ENCODE measurements at places on chromosomes 13 and 19.

GRCh38 chr19:8695911-8696310 is 2.7 kb downstream of the ACTL9 start:
- no peak for DNase-seq

GRCh38 chr19:39139305-39139874 is 13.8 kb downstream of the PAK4 start:
- no peak for DNase-seq

- no peak for DNase-seq
Observed at GRCh38 chr19:47020992-47021496, 1.4 kb downstream of the NPAS1 start.

- DNase-seq: no peak
Observed at GRCh38 chr19:30214651-30215051, 157.5 kb upstream of the ZNF536 start.

DNA sequence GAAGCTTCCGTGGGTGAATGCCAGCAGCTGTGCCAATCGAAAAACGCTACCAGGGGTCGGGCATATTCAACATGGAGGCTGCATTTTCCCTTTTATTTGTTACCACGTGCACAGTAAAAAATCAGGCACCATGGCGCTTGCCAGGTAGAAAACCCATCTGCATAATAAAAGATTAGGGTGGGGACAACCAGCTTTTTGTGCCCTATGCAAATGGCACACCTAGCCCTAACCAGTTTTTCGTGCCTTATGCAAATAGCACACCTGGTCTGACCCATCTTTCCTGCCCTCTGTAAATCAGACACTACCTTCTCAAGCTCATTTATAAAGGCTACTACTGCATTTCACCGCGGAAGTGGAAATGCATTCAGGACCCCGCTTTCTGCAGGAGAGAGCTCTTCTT is 62.1 kb upstream of the FREM2 start:
- DNase-seq: no peak

- no peak for DNase-seq
Observed at GRCh38 chr13:111937777-111938311, 129.1 kb upstream of the SOX1 start.

- DNase-seq: no peak
Observed at GRCh38 chr19:7976461-7976860, 29.0 kb downstream of the ELAVL1 start.

GRCh38 chr13:28412981-28413380 is 81.9 kb downstream of the FLT1 start:
- DNase-seq: no peak

DNA sequence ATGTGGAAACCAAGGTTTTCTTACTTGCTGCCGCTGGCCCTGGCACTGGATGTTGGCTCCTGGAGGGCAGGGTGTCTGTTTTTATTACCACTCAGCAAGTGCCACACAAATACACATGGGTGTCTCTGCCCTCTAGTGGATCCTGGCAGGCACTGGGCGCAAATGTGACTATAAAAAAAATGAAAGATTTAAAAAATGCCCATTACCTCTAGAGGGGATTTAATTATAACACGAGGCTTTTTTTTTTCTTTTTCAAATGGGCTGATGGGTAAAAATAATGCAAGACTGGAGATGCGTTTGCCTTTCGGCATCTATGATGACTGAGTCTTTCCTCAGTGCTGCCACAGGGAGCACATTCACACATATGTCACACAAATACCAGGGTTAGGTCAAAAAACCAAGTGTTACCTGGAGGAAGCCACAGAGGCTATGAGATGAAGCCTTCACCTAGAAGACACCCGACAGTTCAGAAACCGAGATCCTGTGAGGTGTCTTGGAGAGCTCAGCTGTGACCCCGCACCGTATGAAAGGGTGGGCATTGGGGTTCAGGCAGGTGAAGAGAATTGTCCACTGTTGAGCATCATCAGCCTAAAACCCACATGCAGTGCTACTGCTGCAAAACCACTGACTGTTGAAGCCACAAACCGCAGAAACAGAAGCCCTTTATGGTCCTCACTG is 25.7 kb downstream of the CHAMP1 start:
- DNase-seq: no peak

DNA sequence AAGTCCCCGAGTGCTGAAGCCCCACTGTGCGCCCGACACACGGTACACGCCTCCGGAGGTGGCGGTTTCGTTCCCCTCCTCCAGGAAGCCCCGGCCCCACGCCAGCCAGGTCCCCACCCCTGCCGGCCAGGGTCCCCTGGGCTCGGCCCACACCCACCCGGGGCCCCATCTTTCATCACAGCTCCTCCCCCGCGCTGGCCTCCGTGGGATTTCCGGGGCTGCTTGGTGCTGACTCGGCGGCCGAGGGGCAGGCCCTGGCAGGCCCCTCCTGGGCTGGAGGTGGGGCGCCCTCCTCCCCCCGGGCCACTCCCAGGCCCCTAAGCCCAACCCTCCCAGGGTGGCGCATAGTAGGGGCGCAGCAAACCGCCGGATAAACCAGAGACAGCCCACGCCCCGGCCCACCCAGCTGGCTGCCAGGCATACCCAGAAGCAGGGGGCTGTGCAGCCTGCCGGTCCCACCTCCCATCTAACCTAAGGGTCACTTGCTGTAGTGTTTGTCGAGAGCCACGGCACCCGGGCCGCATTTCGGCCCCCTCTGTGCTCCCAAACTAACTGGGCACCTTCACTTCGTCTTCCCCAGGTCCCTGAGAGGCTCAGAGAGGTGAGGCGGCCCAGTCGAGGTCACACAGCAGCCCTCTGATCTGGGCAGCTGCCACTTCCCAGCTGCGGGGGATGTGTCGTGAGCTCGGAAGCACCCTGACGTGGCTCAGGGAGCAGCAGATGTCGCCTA is 6.6 kb downstream of the ZBTB7A start:
- DNase-seq: peak; percentile 42

DNA sequence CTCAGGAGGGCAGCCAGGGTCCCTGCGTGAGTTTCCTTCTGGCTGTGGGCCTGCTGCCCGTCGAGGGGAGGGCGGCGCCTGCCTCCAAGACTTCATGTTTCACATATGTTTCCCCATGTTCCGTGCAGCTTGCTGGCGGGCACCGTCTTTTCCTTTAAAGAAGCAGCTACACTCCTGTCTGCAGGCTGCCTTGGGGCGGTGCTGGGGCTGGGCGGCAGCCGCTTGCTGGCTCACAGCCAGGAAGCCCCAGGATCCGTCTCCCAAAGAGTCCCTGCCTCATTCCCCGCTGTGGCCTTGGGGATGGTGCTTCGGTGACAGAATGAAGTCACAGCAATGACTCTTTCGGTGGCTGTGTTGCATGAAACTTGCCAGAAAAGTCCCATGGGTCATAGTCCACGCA is 24.9 kb downstream of the PIAS4 start:
- no peak for DNase-seq

- DNase-seq: no peak
Observed at GRCh38 chr19:1970806-1971502, 30.0 kb downstream of the CSNK1G2 start.

DNA sequence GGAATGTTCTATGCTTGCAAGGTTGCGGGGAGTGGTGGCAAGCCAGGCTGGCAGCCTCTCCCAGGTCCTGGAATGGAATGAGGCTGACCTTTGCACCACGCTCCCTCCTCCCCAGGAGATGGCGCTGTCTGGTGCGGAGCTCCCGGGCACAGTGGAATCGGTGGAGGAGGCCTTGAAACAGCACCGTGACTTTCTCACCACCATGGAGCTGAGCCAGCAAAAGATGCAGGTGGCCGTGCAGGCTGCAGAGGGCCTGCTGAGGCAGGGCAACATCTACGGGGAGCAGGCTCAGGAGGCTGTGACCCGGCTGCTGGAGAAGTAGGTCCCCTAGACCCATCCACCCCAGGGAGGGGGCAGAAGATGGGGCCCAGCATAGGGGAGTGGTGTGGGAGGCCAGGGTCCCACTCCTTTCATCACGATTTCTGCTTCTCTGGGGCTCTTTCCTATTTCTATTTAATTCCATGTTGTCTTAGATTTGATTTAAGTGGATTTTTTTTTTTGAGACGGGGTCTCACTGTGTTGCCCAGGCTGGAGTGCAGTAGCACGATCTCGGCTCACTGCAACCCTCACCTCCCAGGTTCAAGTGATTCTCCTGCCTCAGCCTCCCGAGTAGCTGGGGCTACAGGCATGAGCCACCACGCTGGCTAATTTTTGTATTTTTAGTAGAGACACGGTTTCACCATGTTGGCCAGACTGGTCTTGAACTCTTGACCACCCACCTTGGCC is 53.2 kb upstream of the SHKBP1 start:
- no peak for DNase-seq

- no peak for DNase-seq
Observed at GRCh38 chr13:20993661-20994440, 67.5 kb downstream of the LATS2 start.

DNA sequence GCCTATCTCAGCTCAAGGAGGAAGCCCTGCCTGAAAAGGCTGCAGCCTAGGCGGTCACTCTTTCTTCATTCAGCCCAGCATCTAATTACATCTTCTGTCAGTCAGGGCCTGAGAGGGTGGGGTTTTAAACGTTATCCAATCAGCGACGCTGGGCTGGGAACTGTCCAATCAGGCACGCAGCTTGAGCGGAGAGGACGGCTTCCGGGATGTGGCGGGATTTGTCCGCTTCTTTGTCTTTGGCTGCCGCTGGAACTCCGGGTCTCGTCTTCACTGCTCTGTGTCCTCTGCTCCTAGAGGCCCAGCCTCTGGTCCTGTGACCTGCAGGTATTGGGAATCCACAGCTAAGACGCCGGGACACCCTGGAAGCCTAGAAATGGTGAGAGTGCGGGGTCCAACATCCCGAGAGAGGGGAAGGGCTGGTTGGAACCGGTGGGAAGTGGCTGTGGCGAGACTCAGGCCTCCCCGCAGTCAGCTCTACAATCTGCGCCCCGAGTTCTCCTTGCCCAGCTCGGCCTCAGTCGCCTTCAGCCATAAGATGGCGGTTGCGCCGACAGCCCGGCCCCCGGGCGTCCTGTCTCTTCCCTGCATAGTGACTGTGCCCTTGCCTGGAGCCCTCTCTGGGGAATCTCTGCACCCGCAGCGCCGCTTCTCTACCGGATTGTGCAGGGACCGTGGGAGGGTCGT is at the start of gene ZNF738:
ZNF738 (plus strand) TSS at position 233 of the 684 bp plus-strand sequence; CDS start at position 374, 141 bp downstream.
- peak; percentile 63 for DNase-seq

- DNase-seq: no peak
Observed at GRCh38 chr19:21147540-21147939, 5.7 kb downstream of the ZNF431 start.

- no peak for DNase-seq
Observed at GRCh38 chr19:20416661-20417060, 148.9 kb downstream of the ZNF737 start.

DNA sequence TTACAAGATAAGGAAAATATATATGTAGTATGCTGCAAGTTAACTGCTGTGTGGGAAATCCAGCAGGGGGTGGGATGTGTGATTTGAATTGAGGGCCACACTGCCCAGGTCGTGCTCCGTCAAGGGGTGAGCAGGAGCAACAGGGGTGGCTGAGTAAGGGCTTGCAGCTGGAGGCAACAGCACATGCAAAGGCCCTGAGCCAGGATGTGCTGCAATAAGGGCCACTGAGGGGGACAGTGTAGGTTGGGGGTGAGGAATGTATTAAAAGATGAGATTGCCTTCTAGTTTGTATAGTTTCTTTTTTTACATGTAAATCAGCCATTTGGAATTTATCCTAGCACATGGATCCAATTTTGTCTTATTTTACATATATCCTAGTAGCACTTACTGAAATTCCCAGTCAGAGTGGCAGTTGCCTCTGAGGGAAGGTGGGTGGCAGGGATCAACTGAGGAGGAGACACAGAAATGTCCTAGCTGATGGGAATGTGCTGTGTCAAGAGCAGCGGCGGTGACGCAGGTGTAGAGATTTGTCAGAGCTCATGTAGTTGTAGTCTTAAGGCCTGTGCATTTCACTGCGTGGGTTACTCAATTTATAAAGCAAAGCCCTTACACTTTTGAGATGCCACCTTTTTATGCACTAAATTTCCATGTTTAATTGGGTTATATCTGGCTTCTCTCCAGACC is 5.4 kb upstream of the RBM42 start:
- DNase-seq: no peak

- no peak for DNase-seq
Observed at GRCh38 chr13:108932196-108932595, 302.8 kb downstream of the MYO16 start.

- no peak for DNase-seq
Observed at GRCh38 chr19:47755762-47756626, 10.6 kb downstream of the NOP53 start.

GRCh38 chr13:109209526-109209925 is 576.9 kb downstream of the IRS2 start:
- no peak for DNase-seq

- no peak for DNase-seq
Observed at GRCh38 chr13:95643936-95644598, 439 bp downstream of the DZIP1 start.

- no peak for DNase-seq
Observed at GRCh38 chr13:40519637-40520036, 146.8 kb downstream of the FOXO1 start.

DNA sequence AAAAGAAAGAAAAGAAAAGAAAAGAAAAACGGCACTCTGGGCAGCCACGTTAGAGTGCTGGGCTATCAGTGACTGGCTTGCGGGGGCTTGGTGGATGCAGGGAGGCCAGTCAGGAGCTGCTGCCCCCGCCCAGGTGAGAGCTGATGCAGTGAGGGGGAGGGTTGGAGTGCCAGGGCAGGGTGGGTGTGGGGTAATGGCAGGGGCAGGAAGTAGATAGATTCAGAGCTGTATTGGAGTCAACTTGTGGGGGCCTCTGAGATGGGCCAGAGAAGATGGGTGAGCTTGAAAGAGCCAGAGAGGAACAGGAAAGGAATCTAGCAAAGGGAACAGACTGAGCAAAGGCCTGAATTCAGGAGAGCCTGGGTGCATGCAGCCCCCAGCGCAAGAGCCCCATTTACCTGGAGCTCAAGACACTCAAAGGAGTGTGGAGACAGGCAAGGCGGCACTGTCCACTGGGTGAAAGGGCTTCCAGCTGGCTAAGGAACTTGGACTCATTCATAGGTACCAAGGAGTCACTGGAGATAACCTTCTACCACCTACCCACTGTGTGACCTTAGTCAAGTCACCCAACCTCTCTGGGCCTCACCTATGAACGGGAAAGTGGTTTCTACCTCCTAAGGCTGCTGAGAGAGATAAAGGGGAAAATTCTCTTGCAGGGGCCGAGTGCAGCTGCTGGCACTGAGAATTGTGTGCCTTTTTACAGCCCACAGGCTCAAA is 20.2 kb downstream of the VSTM2B start:
- no peak for DNase-seq

GRCh38 chr13:41468631-41469030 is 11.3 kb downstream of the RGCC start:
- DNase-seq: no peak

GRCh38 chr13:109744512-109745051 is 41.8 kb downstream of the IRS2 start:
- no peak for DNase-seq

- DNase-seq: no peak
Observed at GRCh38 chr13:79679334-79679733, 198.4 kb downstream of the NDFIP2 start.

DNA sequence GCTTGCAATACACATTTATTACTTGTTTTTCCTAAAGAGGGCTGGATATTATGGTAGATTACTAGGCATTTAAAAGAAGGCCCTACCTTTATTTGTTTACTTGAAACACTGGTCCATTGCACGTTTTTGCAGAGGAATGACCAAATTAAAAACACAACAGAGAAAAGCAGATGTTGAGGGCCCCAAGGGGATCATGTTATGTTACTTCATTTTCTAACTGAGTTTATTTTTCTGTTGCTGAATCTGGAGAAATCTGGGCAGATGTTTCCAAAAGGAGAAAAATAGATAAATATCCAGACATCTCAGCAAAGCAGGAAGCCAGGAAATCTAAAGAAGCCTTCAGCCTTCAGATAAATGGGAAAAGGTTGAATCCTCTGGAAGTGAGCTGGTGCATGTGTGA is 353.0 kb downstream of the NDFIP2 start:
- DNase-seq: no peak

- no peak for DNase-seq
Observed at GRCh38 chr19:48473161-48473966, 4.2 kb downstream of the CYTH2 start.

Measured in stimulated activated CD4-positive, alpha-beta T cell treated with anti-CD3 and anti-CD28 coated beads, Interleukin-15, amount 100 ng/mL, for 1 hour (primary cell).